Cerebellar nuclear complex (tissue), 1 donor: ENCODE measurements at places on chromosomes 5 and 9.

- DNase-seq, result peak; percentile 52
These were observed 394.9 kb downstream of the GADD45G start for GRCh38 chr9:89999534-90000370.

GRCh38 chr5:108661590-108662219, 86.0 kb upstream of the FER start:
- DNase-seq, result no peak

DNA sequence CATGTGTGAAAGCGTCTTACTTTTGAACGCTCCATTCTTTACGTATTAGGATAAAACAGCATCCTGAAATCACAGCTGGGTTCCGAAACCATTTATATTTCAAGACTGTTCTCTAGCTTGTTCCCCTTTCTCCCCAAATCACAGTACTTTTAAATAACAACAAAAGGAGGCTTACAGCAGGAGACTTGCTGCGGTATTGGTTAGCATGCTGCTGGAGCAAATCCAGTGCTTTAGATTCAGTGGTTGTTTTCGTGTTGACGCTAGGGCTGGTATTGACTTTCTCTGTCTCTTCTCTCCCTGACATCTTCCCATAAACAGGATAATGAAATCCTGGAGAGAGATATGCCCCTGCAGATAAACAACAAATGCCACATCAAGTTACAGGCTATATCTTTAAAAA, 103.1 kb downstream of the ZNF608 start:
- no peak for DNase-seq

DNA sequence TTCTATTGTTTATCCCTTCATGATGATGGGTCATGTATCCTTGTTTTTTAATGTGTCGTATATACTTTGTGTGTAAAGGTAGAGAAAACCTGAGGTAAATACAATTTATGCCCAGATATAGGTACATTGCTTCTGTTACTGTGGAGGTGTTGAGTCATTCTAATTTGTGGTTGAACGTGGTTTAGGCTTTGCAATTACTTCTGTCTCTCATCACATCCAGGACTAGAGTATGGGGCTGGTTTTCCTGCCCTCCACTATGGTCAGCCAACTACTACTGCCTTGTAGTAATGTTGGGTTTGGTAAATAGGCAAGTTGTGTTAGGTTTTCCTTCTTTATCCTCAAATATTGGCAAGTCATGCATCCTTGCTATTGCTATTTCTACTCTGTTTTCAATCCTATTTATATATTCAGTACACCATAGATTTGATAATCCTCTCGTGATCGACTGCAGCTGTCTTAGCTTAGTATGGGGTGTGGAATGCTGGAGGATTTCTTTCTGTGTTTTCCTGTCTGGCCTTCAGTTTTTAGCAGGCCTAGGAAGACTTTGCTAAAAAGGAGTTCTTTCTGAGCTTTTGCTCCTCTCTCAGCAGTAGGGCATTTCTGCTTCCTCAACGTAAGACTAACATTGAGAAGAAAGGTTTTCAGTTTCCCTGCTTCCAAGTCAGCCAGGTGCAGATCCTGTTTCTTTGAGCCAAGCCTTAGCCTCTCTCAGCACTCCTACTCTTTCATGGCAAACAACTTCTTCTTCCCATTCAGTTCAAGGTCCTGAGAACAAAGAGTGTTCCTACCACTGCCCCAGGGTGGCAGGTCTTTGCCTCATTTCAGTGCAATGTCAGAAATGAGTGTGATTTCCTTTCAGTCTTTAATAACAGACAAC, 844.4 kb upstream of the CDH18 start:
- DNase-seq, result no peak

- DNase-seq, result no peak
These were observed 83.5 kb upstream of the HSPA9 start for GRCh38 chr5:138658676-138659075.

- no peak for DNase-seq
These were observed 202.6 kb downstream of the SEMA5A start for GRCh38 chr5:9343146-9343850.

- no peak for DNase-seq
These were observed 47.2 kb downstream of the STK10 start for GRCh38 chr5:172140866-172141265.

- no peak for DNase-seq
These were observed 572 bp downstream of the GNA14 start for GRCh38 chr9:77647267-77648233.

DNA sequence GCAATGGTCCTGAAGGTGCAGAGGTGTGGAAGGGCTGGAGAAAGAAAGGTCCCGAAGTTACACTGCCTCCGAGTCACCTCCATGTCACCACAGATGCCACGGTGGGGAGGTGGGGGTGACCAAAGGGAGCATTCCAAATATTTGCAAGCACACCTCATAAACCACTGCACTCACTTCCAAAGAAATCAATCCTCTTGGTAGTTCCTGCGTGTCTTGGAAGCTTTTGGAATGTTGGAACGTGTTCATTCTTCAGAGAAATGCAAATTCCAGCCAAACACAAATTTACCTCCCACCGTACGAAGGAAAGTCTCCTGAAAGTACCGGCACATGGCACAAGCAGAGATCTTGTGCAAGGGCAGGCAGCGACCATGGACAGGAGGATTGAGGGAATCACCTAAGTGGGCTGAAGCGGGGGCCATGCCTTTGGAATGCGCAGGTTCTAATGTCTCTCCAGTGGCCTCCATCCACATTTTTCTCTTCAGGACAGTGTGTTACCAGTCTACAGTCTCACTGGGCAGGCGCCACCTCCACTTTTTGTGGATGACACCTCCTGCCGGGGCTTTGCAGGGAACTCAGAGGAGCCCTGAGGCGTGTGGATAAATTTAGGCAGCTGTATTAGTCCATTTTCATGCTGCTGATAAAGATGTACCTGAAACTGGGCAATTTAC, 54.0 kb downstream of the NSUN2 start:
- no peak for DNase-seq

DNA sequence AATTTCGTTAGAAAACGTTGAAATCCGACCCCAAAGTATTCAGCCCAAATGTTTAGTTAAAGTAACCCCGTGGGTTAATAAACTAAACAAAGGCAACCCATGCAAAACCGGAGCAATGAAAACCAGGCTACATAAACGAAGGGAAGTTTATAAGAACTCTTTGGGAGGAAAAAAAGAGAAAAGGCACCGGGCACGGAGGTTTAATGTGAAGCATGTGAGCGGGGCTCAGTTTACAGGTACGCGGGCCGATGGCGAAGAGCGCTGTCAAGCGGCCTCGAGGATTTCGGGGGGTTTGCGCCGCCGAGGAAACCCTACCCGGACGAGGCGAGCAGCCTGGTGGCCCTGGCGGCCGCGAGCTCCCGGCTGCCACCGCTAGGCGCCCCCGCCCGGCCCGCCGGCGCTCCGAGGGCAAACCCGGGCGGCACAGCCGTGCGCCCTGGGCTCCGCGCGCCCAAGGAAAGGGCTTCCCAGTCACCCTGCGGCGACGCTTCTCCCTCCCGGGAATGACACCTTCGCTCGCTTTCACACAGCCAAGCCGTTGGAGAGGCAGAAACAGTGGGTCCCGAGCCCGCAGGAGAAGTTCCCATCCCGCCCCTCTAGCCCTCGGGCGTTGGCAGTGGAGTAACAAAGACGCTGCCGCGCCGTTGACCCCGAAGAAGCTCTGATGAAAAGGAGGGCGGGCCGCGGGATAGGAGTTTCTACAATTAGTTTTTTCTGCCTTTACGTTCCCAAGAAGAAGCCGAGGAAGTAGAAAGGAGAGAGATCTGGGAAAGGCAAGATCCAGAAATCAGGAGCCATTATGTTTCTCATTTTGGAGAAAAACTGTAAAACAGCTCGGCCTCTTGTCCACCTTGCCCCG, 126.0 kb downstream of the TMEM174 start:
- no peak for DNase-seq

GRCh38 chr5:150481972-150482406, 25.9 kb upstream of the NDST1 start:
- no peak for DNase-seq

GRCh38 chr5:101390151-101390908, 487.2 kb upstream of the ST8SIA4 start:
- DNase-seq, result no peak

DNA sequence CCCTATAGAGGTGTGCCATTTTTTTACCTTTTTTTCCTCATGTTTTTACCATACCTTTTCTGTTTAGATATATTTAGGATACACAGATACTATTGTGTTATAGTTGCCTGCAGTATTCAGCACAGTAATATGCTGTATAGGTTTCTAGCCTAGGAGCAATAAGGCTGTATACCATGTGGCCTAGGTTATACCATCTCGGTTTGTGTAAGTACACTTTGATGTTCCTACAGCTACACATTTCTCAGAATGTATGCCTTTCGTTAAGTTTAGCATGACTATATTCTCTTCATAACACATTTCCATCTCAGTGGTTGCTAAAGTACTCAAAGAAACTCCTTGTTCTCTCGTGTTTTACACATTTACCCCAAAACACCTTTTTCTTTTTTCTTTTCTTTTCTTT, 23.0 kb downstream of the UBE2D2 start:
- no peak for DNase-seq

DNA sequence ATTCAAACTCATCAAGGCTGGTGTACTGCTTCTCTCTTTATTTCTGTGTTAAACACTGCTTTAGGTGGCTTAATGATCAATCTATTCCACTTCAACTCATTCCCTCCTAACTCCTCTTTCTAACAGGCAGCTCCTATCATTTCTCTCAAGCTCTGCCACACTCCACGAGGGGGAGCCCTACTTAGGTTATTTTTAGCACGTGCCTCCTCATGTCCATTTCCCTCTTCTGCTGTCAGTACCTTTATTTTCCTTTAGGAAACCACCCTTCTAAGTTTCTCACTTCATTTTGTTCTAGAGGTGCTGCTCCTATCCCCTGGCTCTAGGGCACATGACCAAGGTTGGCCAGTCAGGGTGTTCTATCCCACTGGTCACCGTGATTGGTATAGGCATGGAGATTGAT, 6.7 kb upstream of the BRINP1 start:
- DNase-seq, result no peak

DNA sequence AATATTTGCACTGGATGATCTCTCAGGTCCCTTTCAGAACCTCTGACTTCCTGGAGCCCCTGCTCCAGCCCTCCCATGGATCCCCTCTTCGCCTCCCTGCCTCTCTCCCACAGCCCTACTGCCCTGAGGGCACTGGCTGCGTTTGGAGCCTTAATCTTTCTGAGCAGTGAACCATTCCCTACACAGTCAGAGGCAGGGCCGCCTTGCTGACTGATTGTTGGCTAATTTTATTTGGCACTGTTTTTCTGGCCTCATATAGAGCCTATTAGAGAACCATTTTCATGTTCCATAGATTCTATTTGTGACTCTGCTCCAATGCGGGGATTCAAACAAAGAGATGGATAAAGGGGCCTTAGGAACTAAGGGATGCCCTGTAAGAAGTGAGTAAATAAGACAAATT, 91.1 kb downstream of the BRINP1 start:
- no peak for DNase-seq

DNA sequence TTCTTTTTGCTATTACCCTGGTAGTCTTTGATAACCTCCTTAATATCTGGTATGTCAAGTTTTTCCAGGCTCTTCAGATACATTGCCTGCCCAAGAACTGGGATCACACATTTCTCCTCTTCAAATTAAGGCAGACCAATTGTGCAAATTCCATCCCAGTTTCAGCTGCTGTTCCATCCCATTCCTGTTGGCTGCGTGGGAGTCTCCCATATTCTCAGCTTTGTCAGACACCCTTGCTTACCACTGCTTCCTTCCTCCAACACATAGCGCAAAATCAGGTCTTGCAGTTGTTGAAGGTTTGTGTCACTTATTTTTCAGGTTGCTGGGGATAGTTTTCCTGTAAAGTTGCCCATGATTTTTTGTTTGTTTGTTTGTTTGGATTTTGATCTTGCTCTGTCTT, 15.2 kb downstream of the HCN1 start:
- DNase-seq, result no peak

- no peak for DNase-seq
These were observed 55.4 kb upstream of the CTNNA1 start for GRCh38 chr5:138697720-138698360.

GRCh38 chr9:71685394-71685793, 82.9 kb downstream of the CEMIP2 start:
- DNase-seq, result no peak

DNA sequence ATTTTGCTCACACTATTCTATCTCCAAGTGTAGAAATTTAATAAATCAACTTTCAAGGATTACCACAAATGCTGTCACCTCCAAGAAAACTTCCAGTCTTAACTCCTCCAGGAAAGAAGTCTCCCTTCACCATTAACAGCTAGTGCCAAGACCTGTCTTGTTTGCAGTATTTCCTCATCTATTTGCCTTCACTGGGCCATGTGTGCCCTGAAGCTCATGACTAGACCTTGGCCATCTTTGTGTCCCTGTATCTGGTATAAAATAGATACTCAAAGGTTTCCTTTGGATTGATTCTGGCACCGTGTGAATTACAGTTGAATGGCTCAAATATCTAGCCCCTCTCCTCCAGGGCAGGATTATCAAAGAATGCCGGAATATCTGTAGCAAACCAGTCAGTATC, 346.7 kb upstream of the KLF4 start:
- DNase-seq, result no peak

GRCh38 chr9:86941197-86941596, 6.1 kb downstream of the GAS1 start:
- no peak for DNase-seq

DNA sequence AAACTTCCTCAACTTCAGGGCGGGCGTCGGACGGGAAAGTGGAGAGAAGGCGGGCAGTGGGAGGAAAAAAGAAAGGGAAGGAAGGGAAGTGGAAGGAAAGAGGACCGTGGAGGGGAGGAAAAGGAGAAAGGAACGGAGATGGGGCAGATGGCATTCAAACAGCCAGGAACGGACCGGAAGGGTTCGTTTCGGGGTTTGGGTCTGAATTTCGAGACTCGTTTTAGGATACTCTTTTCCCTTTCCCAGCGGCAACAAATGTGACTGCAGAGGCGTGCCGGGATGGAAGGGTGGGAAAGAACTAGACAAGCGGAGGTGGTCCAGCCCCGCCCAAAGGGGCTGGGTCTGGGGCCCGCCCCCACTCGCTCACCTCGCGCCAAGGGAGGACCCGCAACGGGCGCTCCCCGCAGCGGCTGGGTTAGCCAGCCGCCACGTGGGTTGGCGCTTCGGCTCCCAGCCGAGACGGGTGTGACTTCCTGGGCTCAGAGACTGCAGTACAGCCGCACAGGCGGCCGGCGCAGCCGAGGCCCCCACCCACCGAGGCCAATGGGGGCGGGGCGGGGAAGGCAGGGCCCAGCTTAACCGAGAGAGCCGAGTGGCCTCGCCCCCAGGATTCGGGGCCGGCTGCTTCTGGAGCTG, 2.7 kb downstream of the VCAN start:
- DNase-seq, result no peak

- DNase-seq, result peak; percentile 37
These were observed 5.2 kb downstream of the DBH start for GRCh38 chr9:133641396-133641655.

- no peak for DNase-seq
These were observed 1181.7 kb downstream of the EFNA5 start for GRCh38 chr5:106489004-106489403.

DNA sequence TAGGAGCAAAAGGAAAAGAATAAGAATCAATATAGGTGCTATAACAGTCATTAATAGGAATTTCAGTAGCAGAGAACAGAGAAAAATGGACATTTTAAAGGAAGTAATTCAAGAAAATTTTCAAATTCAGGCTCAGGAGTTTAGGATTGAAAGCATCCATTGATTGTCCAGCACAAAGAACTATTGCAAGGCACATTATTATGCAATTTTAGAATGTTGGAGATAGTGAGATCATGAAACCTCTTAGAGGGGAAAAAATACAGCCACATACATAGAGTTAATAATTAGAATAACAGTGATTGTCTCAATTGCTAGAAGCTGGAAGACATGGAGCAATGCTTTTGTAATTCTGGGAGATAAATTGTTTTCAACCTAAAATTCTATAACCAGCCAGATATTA, 31.5 kb downstream of the CNTLN start:
- DNase-seq, result no peak
